ENCODE measurements at places on chromosomes 11 and 22.
A peak's percentile ranks its signal among the peaks of the same experiment; 100 is the strongest.

DNA sequence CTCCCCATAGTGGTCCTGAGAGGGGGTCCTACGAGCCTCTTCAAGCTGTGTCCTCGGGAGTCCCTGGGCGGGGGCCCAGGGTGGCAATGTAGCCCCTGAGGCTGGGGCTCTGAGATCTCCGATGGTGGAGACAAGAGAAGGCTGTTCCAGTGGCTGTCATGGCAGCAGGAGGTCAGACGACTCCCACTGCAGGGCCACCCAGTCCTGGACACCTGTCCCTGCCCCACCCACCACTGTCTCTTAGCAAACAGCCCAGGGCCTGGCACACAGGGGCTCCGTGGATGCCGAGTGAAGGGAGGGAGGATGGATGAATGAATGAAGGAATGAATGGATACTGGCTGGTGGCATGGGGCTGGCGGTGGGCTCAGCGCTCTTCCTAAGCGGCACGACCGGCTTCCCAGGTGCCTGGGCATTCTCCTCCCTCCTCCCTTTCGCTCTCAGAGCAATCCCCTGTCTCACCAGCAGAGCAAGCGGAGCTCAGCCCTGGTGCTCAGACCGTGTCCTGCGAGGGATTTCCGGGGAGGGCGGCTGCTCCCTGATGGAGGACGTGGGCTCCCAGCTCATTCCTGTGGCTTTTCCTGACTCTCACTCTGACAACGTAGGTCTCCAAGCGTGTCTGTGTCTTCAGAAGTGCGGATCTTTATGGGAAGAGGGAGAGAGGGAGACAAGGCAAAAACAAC is 1272.6 kb downstream of the BRD1 start:
- DNase-seq, result no peak

DNA sequence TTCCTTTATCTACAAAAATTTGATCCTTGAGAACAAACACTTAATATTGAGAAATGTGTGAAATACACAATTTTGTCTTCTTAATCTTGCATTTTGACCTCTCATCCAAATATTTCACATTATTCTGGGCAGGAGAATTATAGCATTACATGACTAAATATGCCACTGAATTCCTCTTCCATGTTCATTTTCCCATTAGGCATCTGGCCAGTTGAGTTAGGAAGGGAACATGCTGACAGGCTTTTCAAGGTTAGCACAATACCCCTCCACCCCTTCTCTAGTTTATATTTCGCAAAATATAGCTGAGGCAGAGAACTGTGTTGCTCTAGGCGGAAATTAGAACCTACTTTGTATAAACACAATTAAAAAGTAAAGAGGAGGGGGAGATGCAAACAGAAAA is 271.7 kb upstream of the ZC3H12C start:
- DNase-seq, result no peak

DNA sequence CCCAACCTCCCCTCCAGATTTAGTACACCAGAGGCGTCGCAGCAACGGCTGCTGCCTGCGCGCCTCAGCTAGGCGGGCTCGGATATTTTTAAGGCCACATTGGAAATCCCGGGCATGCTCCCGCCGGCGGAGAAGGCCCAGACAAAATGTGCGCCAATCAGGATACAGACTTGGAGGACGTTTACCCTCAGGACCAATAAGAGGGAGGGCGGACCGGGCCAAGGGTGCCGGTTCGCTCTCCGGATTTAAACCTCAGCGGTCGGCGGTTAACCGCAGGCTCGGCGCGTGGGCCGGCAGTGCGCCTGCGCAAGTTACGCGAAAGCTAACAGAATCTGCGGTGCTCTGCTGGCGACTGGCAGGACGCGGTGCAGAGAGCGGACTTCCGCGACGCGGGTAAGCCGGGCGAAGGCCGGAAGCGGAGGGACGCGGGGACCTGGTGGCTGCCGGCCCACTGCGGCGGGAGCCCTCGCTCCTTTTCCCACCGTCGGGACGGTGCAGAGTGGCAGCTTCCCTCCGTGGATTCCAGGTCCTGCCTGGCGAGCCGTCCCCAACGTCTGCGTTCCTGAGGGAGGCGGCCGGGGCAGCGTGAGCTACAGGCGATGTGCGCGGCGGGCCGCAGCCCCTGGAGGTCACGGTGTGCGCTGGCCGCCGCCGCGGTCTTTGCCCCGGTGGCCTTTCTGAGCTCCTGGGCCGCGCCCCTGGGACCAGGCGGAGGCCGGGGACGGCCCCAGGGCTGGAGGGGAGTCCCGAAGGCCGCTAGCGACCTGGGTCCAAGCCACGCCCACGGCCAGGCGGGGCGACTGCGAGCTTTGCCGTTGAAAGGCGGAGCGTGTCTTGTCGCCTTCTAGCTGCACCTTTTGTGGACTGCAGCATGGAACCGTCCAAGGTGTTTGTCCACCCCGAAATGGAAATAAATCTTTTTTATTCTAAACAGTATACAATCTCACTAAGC is at the start of gene HYLS1:
Gene HYLS1 (plus strand): TSS at position 296 of the 952 bp plus-strand sequence. CDS start 11,701 bp downstream, outside the sequence.
- DNase-seq, result peak; percentile 90

DNA sequence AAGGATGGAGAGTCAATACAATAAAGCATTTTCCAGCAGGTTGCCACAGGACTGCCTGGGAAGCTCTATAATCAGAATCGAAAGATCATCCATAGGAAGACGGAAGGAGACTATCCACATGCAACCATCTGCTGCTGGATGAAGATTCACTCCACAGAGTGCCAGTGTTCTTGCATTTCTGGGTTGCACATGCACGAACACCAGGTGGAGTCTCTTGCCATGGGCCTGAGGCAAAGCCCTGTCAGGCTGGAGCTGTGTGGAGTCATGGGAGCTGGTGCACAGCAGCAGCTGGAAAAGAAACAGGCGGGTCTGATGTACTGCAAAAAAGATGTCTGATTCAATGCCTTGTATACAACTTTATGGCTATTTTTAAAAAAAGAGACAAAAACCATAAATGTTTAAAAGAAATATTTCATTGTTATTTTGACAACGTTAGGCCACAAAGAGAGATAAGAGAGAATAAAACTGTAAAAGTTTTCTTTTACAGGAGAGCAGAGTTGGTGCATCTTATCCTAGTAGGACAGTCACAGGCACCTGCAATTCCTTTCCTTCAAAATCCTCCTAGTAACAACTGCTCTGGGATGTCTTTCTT is 12.9 kb upstream of the FAT3 start:
- DNase-seq, result peak; percentile 45

- DNase-seq, result no peak
Measured at GRCh38 chr11:2587976-2588748, 111.6 kb downstream of the KCNQ1OT1 start.

DNA sequence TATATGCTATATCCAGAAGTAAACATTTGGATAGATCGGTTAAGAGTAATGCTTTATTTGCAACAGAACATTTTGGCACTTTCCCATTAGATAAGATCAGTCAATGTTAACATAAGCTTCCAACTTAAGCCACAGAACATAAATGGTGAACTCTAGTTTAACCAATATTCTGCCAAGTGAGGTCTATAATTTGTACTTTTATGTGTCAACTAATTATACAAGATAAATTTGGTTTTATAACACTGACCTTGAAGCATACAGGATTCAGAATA is 23.5 kb upstream of the BLID start:
- no peak for DNase-seq

DNA sequence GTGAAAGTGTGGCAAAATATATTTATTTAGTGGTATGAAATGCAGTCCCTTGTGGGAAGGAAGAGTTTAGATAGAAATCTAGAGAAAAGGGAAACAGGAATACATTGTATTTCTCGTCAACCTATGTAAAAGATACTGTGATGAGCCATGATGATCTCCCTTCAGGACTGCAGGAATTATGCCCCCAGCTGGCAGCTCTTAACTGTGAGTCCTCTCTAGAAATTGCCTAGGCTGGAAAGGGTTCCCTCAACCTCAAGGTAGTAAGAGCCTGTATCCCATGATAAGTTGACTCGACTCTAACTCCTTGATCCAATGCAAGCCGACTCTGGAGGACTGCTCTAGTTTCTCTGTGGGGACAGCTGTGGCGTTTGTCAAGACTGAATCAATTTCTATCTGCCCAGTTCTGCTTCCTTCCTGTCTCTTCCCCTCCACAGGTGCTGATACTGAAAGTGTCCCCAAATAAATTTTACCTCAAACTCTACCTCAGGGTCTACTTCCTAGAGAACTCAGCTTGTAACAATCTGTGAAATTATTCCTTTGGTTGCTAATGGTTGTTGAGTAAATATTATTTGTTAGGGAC is 897.3 kb downstream of the METTL15 start:
- no peak for DNase-seq

DNA sequence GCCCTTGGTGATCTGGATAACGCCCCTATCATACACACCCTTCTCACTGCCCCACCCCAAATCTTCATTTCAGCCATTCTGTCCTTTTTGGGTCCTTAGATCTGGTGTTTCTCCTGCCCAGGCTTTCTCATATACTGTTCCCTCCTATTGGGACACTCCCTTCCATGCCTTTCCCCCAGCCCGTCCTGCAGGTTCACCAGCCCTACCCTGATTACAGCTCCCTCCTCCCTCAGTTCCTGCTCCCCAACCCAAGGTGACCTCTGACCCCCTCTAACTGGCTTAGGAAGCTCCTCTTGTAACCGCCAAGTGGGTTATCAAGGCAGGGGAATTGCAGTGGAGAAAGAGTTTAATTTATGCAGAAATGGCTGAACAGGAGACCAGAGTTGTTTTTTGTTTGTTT is 13.0 kb downstream of the MTFP1 start:
- no peak for DNase-seq

- DNase-seq, result no peak
Measured at GRCh38 chr22:49717322-49717919, 110.3 kb downstream of the BRD1 start.

- DNase-seq, result peak; percentile 78
Measured at GRCh38 chr11:73200256-73200655, 17.8 kb upstream of the P2RY2 start.

DNA sequence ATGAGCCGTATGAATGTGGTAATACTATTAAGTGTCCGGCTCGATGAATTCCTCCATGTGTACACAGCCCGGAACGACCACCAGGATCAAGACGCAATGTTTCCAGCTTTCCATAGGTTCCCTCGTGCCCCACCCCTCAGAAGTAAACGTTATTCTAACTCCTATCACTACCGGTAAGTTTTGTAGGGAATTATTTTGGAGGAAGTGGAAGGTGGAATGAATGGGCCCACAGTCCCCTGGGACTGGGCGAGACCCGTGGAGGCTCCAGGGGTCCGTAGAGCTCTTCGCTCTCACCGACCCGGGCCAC is 720 bp upstream of the FAR1 start:
- no peak for DNase-seq

- no peak for DNase-seq
Measured at GRCh38 chr11:69667619-69668604, 7.2 kb downstream of the LTO1 start.

GRCh38 chr22:47337161-47337621 is 574.7 kb downstream of the TBC1D22A start:
- DNase-seq, result peak; percentile 72

- DNase-seq, result no peak
Measured at GRCh38 chr11:6307876-6308275, 12.4 kb downstream of the CAVIN3 start.

- DNase-seq, result no peak
Measured at GRCh38 chr11:117525866-117526542, 198.3 kb downstream of the CEP164 start.

- peak; percentile 31 for DNase-seq
Measured at GRCh38 chr22:47213571-47214230, 451.3 kb downstream of the TBC1D22A start.

DNA sequence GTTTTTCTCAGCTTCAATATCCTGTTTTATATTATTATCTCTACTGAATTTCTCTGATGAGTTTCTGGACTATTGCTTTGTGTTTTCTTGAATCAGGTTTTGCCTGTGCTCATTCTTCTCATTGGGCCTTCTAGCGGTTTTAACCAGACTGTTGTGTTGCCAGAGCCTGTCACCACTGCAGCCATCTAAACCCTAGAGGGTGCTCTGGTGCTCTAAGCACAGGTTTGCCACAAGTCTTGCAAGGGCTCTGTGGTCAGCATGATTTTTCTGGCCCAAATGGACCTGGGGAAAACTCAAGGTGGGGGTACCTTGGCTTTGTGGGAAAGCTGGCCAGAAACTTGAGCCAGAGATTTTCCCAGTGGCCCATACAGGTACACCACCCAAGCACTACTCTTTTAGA is 52.4 kb upstream of the TYR start:
- no peak for DNase-seq

DNA sequence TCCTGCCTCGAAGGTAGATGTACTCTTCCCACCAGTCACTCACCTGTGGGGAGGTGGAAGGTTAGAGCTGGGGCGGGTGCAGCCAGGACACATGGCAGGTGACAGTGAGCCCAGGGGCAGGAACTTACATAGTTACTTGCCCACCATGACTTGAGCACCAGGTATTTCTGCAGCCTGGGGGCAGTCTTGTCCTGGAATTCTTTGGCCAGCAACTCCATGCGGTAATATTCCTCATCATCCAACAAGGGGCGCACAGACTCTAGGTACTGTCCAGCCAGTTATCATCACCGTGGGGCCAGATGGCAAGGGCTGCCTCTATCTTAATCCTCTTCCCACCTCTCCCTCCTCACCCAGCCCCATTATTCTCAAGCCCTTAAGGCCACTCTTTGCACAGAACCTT is 2.2 kb downstream of the CPT1B start:
- DNase-seq, result peak; percentile 24

DNA sequence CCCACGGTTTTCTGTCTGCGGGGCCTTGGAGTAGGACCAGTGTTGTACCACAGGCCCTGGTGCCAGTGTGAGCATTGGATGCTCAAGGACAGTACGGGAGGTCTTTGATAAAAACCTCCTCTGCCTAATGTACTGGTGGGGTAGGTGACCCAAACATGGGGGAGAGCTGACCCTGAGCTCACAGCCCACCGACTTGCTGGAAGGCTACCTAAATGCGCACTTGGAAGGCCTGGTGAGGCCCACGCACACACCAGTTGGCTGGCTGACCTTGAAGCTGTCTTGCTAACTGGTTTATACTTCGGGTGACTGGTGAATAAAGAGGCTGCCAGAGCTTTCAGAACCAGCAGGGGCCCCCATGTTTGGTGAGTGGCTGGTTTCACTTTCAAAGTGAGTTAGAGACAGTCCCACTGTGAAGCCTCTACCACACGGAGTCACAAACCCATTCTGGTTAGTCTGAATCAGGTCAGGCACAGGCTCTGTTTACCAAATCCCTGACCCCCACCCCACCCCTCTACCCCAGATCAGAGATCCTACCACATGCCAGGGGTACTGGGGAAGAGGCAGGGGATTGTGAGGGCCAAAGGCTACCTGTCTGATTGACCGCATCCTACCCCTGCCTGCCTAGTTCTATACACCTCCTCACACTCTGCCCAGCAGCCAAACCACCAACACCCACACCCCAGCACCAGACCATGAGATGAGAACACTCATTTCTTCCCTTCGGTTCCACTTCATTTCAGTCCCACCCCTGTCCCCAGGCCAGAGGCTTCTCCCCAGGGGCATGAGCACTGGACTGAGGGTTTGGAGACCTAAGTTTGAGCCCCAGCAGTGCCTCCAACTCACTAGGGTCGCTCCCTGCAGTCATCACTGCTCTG is 12.7 kb upstream of the IL2RB start:
- DNase-seq, result no peak

DNA sequence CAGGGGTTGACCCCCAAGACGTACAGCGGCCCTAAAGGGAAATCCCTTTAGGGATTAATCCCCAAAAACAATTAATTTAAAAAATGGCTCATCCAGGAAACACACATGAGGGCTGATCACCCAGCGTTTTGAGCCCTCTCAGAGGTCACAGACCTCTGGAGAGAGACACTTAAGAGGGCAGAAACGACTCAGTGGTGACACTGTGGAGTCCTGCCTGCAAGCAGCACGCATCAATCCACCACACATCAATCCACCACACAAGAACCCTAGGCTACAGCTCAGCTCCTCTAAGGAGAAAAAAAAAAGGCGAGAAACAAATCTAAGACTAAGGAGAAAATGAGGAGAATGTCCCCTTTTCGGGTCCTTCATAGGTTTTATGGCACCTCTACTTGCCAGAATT is 12.5 kb upstream of the SELENOH start:
- DNase-seq, result no peak
